ENCODE measurements at places on chromosomes 11 and 22. TPM values are rescaled to one million over a fixed set of nuclear protein-coding genes. Genes with fewer than 3 reads are reported as not detected.

TP53I11 gene
- total RNA-seq, result 3.3 TPM

APOBEC3G gene
- total RNA-seq, result 72.5 TPM

PTDSS2 gene
- 28.4 TPM for total RNA-seq

POU2F3 gene
- total RNA-seq, result not detected

All from T-helper 2 cell treated with Interferon-gamma antibody and Interleukin-4, amounts not matched to agents 100 ng/mL and 5 ng/mL, for 36 hours (primary cell).